Motor neuron (in vitro differentiated cells): ENCODE measurements at places on chromosomes 6 and 20. TPM values are rescaled to one million over a fixed set of nuclear protein-coding genes. Genes with fewer than 3 reads are reported as not detected.
A peak's percentile ranks its signal among the peaks of the same experiment; 100 is the strongest.

Gene WFDC2
- 2.7 TPM in 1 of 2 replicates, not detected in the other for total RNA-seq

Gene FOXS1
- total RNA-seq = 0.40 and 0.96 TPM in 2 replicates

Gene SALL4
- 0.45 and 0.59 TPM in 2 replicates for total RNA-seq

Gene TM9SF4
- 27.6 and 29.7 TPM in 2 replicates for total RNA-seq

GRCh38 chr20:44736170-44737021 is 9.3 kb upstream of the KCNK15 start:
- peak; percentile 93 for ATAC-seq

- ATAC-seq = no peak
Measured at GRCh38 chr6:39446909-39447308, 124.4 kb upstream of the KCNK16 start.

GRCh38 chr20:57435498-57436222 is 44.5 kb downstream of the RBM38 start:
- ATAC-seq = no peak

DNA sequence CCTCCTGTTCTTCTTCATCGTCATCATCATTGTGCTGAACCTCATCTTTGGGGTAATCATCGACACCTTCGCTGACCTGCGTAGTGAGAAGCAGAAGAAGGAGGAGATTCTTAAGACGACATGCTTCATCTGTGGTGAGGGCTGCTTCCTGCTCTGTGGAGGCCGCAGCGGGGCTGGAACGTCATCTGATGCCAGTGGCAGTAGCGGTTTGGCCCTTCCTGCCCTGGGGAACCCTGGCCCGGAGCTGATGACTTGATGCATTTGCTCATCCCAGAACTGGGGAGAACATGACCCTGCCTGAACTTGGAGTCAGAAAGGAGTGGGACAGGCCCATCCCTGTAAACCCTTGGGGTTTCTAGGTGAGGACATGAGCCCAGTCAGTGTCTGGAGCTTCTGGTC is 18.7 kb downstream of the UQCC2 start:
- no peak for ATAC-seq

GRCh38 chr6:144297511-144298100 is 12.5 kb downstream of the UTRN start:
- peak; percentile 33 for ATAC-seq

DNA sequence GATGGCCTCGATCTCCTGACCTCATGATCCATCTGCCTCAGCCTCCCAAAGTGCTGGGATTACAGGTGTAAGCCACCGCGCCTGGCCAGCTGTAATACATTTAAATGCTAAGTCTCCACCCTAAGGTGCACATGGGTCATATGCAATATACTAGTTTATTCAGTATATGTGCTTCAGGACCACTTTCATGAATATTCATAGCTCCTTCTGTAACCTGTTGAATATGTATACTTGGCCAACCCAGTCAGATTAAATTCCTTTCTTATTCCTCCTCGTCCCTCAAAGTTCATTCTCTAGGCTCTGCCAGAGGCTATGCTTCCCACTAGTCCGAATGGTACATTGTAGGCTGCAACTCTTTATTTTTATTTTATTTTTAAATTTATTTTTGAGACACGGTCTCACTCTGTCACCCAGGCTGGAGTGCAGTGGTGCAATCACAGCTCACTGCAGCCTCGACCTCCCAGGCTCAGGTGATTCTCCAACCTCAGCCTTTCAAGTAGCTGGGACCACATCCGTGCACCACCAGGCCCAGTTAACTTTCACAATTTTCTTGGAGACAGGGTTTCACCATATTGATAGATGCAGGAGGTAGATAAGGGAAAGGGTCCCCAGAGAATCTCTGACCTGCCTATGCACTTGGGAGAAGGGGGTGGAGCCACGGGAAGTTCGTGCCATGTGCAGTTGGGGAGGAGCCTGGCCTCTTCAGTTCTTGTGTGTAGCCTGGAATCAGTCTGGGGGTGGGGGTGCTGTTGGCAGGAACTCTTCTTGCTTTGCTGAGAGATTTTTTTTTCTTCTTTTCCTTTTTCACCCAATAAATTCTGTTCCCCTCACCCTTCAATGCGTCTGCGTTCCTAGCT is 41.3 kb upstream of the DDR1 start:
- no peak for ATAC-seq
